Stimulated activated CD8-positive, alpha-beta memory T cell treated with anti-CD3 and anti-CD28 coated beads, Interleukin-7, amount 100 ng/mL, for 24 hours (primary cell): ENCODE measurements at places on chromosomes 11 and 22.

DNA sequence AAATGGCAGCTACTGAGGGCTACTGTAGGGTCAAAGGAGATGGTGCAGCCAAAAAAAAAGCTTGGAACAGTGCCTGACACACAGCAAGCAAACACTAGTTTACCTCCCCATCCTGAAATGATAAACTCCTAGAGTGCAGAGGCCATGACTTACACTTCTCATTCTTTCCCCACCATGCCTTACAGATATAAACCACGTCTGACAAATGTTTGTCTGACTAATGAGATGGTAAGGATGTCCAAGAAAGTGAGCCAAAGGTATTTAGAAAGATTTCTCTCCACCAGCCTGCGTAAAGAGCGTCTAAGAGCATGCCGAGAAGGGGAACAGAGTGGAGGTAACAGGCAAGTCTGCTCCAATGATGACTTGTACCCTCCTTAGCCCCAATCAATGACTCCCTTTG is 99.0 kb downstream of the LARGE1 start:
- DNase-seq = no peak

DNA sequence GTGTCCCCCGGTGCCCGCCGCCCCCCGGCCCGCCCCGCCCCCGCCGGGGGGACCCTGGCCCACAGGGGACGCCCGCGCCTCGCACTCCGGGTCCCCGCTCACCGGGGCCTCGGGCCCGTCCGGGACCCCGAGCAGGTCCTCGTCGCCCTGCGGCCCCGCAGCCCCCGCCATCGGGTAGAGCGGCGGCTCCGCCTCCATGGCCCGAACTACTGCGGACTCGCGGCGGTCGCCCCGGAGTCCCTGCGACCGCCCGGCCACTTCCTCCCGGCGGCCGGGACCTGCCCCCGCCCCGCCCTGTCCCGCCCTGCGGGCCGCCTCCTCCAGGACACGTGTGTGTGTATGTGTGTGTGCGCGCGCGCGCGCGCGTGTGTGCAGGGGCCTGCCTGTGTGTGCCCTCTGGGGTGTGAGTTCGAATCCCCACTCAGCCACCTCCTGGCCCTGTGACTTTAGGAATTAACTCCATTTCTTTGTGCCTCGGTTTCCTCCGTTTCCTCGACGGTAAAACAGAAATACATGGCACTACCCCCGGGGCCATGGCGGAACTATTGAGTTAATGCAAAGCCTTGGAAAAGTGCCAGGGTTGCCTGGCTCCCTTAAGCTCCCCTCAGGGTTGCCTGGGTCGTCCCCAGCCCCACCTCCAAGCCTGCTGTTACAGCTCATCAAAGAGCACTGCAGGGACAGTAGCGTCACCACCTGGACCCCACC is at the start of gene UNC93B1:
Gene UNC93B1, minus strand, starts transcription at position 252 of the 705 bp plus-strand sequence. Its CDS starts 54 bp downstream, at position 198.
- peak; percentile 70 for DNase-seq

GRCh38 chr11:43505171-43505570 is 146.5 kb downstream of the TTC17 start:
- no peak for DNase-seq

DNA sequence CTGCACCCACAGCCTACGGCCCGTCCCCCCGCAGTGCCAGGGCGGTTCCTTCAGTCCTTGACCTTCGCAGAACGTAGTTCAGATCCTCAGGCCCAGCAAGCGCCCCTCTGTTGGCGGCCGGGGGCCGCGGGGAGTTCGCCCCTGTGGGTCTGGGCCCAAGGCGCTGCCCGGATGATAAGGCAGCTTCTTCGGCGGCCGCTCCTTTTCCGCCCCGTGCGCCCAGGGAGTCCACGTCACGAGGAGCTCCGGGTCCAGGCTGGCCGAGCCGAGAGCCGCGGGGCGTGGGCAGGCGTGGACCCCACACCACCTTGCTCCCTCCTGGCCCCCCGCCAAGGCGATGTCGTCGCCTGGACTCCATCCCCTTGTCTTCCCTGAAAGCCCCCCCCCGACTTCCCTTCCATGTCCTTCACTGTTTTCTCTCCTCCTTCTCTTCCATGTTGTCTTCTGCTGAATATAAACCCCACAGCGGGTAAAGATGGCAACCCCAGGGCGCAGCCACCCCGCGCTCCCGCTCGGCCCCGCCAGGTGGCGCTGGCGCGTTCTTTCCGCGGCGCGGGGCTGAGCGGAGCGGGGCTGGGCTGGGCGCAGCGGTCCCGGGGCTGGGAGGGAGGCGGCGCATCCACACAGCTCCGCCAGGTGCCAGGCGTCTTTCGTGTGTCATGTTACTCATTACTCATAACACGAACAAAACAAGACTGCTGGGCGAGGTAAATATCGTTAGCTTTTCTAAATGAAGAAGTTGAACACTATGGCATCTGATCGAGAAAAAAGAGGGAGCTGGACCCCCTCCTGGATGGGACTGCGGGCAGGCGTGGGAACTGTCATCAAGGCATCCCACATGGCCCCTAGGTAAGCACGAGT is 321.0 kb downstream of the NTM start:
- DNase-seq = no peak

GRCh38 chr11:70176940-70177689 is 26.0 kb upstream of the FADD start:
- DNase-seq = peak; percentile 34

GRCh38 chr11:127998421-127998820 is 588.9 kb downstream of the ETS1 start:
- DNase-seq = no peak

- no peak for DNase-seq
Observed at GRCh38 chr11:86453290-86454030, 78.8 kb downstream of the CCDC81 start.

- DNase-seq = no peak
Observed at GRCh38 chr11:12139144-12139881, 28.9 kb downstream of the MICAL2 start.
